ENCODE measurements at places on chromosomes 7 and 10. TPM values are rescaled to one million over a fixed set of nuclear protein-coding genes. Genes with fewer than 3 reads are reported as not detected.

GRCh38 chr10:103879409-103879808 lies 24.0 kb upstream of the SH3PXD2A start:
- no peak for DNase-seq

- DNase-seq = no peak
These were observed 52.6 kb upstream of the TMEM106B start for GRCh38 chr7:12158334-12159060.

OR2A1 gene
- 0.20 TPM for total RNA-seq

- no peak for DNase-seq
These were observed 2.2 kb upstream of the KCTD7 start for GRCh38 chr7:66626331-66626934.

DNA sequence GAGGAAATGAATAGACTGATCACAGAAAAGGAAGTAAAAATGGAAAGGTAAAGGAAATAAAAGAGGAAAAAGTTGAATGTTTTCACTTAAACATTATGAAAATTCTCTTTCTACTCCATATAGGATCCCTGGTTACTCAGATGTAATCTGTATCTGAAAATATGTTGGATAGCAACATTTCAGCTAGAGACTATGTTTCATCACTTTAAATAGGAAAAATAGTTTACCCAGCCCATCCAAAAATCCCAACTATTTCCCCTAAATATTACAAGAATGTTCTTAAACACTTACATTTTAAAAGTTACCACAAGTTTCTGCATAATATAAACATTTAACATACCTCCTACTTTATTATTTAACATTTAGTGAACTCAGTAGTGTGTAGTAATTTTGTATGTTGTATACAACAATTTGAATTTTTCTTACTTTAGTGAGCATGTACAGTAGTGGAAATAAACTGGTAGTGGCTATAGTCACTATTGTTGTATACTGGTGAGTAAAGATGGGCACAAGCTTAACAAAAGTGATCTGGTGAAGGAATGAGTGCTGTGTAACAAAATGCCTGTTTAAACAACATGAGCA lies 27.1 kb downstream of the SLF2 start:
- DNase-seq = no peak

- DNase-seq = no peak
These were observed 26.8 kb upstream of the TRUB1 start for GRCh38 chr10:114911052-114911711.

DNA sequence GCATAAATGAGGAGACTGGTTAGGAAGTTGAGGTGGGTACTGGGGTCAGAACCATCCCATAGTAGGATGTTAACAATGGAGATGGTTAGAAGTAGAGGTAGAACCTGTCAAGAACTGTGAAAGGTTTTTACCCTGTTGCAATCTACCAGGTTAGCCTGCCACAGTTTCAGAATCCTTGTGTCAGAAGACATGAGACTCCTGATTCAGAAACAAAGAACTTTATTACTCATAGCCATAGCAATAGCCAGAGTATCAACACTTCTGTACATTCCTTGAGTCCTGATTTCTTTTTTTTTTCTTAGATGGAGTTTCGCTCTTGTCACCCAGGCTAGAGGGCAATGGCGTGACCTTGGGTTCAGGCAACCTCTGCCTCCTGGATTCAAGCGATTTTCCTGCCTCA lies 200.9 kb downstream of the GRM3 start:
- DNase-seq = no peak

- no peak for DNase-seq
These were observed 46.2 kb upstream of the SLC39A12 start for GRCh38 chr10:17905491-17905890.

H2BK1 gene
- total RNA-seq = not detected

GRCh38 chr10:35889971-35890675 lies 248.0 kb upstream of the FZD8 start:
- no peak for DNase-seq

RAB19 gene
- total RNA-seq = 0.49 TPM

NPY gene
- total RNA-seq = not detected

MYO3A gene
- 2.3 TPM for total RNA-seq

DNA sequence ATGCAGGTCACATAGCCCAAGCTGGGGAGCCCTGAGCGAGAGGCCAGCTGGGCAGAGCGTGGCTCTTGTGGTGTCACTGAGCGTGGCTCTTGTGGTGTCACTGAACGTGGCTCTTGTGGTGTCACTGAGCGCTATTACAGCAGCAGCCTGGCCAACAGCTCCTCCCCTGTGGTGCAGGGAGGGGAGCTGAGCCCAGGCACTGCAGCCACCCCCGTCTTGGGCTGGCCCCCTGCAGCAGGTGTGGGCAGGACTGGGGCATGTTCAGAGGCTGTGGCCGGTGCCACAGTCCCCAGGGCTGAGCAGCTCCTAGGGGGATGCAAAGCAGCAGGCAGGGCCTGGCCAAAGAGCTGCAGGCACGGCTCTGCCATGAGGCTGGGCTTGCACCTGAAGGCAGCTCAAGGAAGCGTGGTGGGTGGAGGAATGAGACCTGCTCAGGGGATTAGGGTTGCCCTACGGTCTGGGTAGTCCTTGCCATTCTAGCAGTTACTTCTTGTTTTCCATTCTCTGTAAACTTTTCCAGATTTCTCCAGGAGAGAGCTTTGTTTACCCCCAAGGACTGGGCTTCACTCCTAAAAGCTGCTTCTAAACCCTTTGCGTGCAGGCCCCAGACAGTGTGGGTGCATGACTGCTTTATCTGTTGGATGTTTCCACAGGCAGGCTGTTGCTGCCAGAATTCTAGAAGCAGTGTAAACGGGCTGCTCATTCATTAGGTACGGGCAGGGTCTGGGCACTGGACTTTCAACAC lies 29.2 kb downstream of the ZNF783 start:
- no peak for DNase-seq

DNA sequence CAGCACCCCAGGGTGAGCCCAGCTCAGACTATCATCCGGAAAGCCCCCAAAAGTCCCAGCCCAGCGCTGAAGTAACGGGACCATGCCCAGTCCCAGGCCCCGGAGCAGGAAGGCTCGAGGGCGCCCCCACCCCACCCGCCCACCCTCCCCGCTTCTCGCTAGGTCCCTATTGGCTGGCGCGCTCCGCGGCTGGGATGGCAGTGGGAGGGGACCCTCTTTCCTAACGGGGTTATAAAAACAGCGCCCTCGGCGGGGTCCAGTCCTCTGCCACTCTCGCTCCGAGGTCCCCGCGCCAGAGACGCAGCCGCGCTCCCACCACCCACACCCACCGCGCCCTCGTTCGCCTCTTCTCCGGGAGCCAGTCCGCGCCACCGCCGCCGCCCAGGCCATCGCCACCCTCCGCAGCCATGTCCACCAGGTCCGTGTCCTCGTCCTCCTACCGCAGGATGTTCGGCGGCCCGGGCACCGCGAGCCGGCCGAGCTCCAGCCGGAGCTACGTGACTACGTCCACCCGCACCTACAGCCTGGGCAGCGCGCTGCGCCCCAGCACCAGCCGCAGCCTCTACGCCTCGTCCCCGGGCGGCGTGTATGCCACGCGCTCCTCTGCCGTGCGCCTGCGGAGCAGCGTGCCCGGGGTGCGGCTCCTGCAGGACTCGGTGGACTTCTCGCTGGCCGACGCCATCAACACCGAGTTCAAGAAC lies 1.1 kb downstream of the VIM start:
- peak; percentile 95 for DNase-seq

DNA sequence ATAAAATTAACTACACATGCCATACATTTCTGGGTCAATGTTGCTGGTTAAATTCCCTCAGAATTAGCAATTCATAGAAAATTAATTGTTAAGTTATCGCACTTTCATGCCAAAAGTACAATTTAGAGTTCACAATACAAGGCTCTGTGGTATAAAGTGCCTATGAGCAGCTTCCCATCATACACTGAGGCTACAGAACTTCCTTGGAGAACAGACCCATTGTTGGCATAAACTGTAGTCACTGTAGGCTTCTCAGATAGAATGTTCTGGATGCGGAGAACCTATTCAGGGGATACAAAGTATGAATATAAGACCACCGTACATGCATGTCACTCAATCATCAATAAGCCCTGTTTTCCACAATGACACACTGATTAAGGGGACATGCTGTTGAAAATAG lies 9.0 kb upstream of the PON3 start:
- DNase-seq = no peak

DNA sequence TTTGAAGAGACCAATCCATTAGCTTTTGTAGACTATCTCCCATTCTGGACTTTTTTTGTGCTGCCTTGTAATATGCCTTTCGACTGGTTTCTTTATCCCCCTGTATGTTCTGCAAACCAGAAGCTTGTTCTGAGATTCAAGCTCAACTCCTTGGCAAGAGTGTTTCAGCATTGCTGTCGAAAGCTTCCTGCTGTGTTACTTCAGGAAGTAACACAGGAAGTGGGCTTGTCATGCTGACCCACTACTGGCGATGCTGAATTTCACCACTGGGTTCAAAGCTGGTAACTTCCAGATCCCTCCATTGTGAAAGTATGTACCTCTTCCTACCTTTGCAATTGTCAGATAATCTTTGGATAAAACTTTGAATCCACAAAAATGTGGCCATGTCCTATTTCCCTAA lies 57.9 kb upstream of the INSYN2A start:
- no peak for DNase-seq

NYAP1 gene
- 1.7 TPM for total RNA-seq

DNA sequence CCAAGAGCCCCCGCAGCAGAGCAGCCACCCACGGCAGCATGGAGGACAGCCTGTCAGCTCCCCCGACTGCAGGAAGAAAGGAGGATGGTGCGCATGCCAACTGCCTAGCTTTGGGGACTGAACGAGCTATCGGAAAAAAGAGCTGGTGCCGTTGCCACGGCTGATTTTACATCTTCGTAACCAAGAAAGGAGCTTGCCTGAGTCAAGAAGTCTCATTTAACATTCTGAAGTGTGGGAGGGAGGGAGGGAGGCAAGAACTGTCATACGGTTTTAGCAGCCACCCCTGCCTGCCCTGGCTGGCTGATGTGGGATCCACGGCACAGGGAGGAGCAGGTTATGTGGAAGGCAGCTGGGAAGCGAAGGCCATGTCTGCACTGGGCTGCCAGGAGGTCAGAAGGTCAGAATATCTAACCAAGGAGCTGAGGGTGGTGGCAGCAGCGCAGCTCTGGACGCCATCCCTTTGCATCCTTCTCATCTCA lies 74.7 kb upstream of the CAMK2B start:
- DNase-seq = no peak

GRCh38 chr10:11810313-11810766 lies 12.8 kb upstream of the PROSER2 start:
- DNase-seq = no peak

GRCh38 chr10:1166101-1166827 lies 110.1 kb downstream of the WDR37 start:
- no peak for DNase-seq

DNA sequence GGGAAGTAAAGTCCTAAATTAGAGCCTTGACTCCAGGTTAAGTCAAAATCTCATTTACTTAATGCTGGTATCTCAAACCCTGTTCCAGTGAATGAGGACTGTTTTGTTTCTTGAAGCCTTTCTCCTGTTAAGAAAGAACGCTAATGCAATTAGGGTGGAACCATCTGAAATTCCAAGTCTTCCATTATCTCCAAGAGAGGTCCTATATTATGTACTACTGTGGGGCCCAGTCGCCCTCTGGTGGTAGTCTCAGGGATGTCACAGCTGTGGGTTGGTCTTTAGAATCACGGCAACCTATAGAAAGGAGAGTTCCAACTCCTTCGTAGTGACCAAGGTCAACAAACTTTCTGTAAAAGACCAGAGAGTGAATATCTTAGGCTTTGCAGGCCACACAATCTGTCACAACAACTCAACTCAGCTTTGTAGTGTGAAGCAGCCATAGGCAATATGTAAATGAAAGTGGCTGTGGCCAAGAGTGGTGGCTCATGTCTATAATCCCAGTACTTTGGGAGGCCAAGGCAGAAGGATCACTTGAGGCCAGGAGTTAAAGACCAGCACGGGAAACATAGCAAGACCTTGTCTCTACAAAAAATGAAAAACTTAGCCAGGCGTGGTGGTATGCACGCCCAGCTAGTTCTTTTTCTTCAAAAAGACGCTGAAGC lies 9.3 kb downstream of the RPP38 start:
- peak; percentile 40 for DNase-seq
